ENCODE measurements at places on chromosomes 11 and 22.

DNA sequence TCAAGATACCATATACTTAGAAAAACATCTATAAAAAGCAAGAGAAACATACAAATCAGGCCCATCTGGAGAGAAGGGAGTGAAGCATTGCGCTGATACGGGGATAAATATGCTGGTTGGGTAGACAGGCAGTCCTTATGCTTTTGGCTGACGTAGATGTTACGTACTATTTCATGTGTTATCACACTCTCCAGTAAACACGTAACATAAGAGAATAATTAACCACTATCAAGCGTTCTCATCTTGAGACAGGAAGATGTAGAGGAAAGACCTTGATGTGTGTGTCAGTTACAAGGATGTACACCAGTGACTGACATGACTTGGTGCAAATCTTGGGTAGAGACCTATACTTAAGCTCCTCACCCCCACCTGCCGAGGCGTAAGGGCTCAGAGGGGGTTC, 86.7 kb upstream of the PRODH start:
- DNase-seq, result no peak

DNA sequence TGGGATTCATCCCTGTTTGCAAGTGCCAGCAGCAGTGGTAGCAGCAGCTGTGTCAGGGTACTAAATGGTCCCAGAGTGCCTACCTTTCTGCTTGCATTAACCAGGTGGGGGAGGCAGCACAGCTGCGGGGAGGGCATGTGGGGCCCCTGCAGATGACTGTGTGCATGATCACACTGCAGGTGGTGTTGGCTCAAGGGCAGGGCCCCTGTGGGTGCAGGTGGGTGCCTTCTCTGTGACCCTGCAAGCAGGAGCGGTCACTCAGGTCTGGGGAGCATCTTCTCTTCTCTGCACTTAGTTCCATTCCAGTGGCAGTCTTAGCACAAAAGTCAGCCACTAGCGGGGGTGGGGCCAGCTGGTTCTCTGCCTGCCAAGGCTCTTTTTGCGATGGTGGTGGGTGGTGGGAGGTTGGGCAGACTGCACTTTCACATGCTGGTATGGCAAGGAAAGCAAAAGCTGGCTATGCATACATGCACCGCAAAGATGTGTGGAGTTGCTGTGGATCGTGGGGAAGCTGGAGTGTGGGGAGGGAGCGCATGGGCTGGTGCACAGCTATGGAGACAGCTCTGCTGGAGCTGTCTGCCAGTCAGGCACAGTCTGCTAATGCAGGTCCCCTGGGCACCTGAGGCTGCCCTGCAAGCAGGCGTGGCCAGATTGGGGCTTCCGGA, 157.1 kb downstream of the DYNC2H1 start:
- no peak for DNase-seq

GRCh38 chr22:49674479-49675050, 153.1 kb downstream of the BRD1 start:
- DNase-seq, result no peak

GRCh38 chr11:115164774-115165173, 339.4 kb downstream of the CADM1 start:
- no peak for DNase-seq

DNA sequence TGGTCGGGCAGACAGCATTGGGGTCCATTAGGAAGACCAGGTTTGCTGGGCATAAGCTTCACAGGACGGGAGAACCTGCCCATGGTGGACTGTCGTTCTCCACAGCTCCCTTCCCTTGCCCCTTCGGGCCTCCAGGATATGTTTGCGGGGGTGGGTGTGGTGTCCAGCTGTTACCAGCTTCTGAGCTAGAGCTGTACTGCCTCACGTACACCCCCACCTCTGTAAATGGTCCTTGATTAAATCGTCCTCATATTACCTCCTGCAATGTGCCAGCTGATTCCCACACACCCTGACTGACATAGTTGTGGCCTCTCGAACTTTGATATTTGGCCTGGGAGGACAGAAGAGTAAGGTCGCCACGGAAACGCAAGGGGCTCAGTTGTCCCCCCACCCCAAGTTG, 16.2 kb upstream of the BCR start:
- no peak for DNase-seq

DNA sequence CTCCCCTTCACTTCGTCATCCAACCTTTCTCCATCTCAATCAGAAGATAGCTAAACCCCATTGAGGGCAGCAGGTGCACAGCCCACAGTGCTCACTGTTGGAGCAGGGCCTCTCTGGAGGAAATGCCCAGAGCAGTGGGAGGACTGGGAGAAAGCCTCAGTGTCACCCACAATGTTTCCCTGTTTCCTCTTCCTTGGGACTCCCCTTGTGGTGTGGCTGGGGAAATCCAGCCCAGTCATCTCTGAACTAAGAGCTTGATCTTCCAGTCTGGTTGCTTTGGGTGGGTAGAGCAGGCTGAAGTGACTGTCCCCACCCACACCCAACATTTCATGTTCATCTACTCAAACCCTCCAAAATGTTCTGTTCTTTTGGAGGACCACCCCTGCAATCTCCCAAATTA, 29.8 kb upstream of the EED start:
- DNase-seq, result peak; percentile 46

GRCh38 chr11:17012712-17013547, 1.3 kb downstream of the PLEKHA7 start:
- no peak for DNase-seq

DNA sequence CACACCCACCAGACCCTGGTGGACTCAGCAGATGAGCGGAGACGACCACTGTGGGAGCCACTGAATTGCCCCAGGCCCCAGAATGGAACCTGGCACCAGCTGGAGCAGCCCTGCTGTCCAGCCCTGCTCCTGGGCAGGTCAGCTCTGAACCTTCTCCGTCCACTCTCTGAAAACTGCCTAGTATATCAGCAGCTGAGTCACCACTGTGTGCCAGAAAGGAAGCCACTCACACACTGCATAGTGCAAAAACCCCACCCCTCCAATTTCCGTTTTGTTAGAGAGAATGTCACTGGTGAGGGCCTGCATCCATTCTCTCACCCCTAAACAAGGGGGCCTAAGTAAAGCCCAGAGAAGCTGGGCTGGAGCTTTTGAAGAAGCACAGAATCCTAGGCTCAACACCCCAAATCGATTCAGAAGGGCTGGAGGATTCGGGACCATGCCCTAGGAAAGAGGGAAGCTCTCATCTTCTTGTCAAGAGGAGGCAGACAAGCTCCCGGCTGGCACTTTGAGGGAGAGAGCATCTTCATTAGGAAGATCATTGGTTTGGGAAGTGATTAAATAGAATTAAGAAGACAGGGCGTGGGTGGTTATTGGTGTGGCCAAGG, 44.5 kb downstream of the GALNT18 start:
- DNase-seq, result no peak

DNA sequence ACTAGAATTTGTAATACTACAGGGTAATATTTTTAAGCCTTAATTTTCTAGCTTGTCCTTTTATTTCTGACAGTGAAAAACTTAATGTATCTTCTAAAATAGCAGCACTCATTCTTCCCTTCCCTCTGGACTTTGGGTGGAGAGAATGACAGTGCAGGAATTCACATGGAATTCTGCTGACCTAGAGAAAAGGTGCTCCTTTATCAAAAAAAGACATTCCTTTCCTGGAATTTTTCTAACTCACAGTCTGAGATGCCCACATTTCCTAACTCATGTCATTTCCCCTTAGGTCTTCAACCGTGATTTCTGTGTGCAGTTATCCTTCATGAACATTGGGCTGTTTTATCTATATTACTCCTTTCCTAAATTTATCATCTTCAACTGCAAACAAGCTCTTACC, 137.8 kb upstream of the PDGFD start:
- DNase-seq, result no peak

DNA sequence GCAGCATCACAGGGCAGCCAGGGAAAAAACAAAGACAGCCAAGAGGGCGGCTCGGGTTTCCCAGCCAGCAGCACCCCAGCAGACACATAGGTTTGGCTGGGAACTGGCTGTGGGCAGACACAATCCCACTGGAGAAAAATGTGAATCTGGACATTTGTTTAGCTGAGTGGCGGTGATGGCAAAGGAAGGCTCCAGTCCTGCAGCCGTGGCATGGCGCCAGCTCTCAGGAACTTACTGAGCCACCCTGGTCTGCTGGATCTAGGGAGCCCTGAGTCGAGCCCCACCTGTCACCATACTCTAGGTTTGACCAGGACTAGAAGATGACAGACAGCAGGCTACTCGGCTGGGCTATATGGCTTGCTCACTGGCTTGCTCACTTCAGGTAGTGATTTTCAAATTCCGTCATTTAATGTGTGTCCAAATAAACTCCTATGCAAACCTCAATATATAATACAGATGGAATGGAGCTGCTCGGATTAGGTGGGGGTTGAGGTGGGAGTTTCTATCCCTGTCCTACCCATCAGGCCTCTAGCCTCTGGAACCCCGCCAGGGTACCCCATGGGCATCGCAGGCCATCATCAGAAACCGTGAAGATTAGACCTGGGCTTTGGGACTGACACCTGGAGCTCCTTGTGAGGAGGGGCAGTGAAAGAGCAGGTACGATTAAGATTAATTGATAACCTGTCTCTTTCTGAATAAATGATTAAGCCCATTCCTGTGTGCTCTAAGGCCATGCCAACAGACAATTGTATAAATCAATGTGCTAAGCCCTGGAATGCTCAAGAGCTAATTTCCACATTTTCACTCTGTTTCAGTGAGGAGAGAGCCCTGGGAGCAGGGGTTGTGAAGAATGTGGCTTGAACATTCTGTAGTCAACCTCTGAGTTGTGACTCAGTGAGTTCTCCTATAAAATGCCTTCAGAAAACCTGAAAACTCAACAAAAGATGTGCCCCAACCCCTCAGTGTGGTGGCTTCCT, 42.5 kb downstream of the GALNT18 start:
- DNase-seq, result no peak

DNA sequence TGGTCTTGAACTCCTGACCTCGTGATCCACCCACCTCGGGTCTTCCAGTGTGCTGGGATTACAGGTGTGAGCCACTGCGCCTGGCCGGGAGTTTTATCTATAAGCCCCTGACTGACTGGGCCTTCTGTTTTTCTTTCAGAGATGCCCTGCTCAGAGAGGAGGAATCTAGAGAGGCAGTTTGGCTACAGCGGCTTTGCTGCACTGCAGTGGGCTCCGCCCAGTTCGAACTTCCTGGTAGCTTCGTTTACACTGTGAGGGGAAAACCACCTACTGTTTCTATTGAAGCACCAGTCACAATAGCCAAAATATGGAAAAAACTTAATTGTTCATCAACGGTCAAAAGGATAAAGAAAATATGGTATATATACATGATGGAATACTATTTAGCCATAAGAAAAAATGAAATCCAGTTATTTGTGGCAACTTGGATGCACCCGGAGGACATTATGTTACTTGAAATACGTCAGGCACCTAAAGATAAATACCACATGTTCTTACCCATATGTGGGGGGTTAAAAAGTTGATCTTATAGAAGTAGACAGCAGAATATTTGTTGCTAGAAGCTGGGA, 31.9 kb upstream of the FAM181B start:
- DNase-seq, result no peak

GRCh38 chr11:120690406-120690805, 178.9 kb downstream of the GRIK4 start:
- DNase-seq, result no peak

DNA sequence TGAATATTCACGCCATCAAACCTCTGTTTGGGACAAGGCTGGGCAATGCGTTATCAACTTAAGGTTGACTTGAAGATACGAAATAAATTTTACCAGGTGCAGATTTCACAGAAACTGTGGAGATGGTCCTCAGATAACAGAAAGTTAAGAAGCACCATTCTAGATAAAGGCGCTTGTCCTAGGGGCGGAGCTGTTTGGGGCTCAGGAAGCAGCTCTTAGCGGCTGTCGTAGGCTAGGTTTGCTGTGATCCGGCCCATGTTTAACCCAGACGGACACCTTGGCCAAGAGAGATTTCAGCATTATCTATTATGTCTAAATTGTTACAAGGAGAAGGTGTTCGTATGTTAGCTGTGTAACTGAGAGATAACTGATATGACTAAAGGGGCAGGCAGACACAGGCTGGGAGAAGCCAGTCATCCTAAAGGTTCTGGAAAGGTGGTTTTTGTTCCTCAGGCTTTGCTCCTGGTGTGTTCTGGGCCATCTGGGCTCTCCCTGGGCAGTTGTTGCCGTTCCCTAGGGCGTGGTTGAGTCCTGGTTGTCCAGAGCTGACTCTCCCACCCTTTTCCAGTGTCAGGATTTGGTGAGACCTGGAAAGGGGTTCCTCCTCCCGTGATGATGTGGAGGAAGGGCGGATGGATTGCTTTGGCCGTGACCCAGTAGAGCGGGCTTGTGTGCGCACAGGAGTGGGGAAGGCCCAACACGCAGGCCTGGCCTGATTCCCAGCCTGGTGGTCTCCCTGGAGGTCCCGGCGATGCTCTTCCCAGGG, 25.8 kb downstream of the TPCN2 start:
- DNase-seq, result no peak

- no peak for DNase-seq
These were observed 318.7 kb upstream of the CTSC start for GRCh38 chr11:88656283-88656682.

- no peak for DNase-seq
These were observed 53.9 kb upstream of the CRTAM start for GRCh38 chr11:122784325-122784955.

DNA sequence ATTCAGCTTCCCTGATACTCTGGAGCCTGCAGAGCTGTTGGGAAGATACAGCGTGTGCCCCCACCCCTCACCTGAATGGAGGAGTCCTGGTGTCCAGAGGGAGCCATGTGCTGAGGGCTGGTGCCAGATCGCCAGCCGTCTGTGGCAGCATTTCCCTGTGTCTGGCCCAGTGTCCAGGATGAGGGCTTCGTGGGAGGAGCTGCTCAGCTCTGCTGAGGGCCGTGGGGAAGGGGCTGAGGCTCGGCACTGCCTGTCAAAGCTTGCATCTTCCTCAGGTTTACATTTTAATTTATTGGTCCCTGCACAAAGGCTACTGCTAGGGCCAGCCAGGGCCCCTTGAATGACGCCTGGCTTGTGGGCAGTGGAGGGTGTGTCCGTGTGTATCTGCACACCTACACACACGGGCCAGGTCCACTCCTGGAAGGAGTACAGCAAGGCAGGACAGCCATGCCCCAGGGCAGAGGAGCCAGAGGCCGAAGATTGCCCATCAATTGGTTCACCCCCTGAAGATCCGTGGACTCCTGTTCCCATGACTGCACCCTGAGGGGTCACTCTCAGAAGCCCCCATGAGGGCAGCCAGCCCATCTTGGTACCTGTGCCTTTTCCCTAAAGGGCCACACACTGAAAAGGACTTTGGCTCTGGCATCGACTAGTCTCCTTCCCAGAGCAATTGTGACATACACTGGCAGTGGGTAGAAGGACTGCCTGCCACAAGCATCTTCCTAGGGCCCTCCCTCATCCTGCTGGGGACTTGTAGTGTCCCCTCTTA, 107.7 kb upstream of the PARVA start:
- no peak for DNase-seq

GRCh38 chr11:1072116-1072820, 2.4 kb upstream of the MUC2 start:
- peak; percentile 41 for DNase-seq

DNA sequence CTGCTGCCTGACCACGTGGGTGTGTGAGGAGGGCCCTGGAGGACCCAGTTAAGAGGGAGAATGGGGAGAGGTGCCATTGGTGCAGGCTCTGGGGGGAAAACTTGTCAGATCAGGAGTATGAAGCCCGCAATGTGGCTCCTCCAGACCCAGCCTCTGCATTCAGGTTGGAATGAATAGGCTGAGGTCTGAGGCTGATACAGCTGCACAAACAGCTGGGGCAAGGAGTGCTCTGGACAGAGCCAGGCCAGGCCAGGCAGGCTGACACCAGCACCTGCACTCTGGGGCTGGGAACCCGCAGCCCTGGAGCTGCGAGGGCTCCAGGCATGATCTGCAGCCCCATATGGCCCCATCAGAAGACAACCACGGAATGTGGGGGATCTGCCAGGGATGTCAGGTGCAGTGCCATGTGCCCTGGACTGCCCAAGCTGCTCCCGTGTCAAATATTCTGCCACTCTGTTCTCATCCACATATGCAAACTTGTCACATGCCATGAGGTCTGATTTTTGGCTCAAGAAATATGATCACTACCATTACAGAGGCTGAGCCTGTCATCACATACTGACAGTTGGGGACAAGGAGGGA, 27.2 kb upstream of the KCNJ11 start:
- DNase-seq, result no peak
